ENCODE measurements at places on chromosomes 4 and X.

DNA sequence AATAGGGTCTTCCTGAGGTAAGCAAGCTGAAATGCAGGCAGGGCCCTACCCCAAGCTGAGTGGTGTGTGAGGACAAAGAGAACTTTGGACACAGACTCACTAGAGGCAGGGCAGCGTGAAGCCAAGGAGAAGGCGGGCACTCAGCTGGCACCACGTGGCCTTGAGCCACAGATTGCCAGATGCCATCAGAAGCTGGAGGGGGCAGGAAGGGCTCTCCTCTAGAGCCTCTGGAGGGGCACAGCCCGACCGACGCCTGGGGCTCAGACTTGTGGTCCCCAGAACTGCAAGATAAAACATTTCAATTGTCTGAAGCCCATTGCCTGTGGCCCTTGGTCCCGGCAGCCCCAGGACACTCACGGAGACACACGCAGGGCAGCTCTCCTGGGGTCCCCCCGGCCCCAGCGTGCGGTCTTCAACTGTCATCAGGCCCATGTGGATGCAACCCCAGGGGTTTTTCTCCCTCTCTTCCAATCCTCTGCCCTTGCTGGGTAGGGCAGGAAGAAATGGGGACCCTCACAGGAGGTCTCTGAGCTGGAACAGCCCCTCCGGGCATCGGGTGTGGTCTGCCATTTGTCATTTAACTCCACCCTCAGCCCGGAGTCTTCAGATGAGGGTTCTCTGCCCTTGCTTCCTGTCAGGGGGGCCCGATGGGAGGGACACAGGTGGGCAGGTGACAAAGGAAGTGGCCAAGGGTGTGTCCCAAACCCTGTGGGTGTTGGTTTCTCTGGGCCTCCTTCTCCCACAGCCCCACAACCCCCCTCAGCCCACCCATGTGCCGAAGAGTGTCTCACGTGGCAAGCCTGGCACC is 22.2 kb downstream of the HMX1 start:
- H3K4me3 ChIP-seq: no peak overlapping the region
- H3K27me3 ChIP-seq: peaks cover 3% of the 10 kb centered on the region
- H3K4me1 ChIP-seq: no peaks in the 10 kb centered on the region
- H3K36me3 ChIP-seq: no peaks in the 10 kb centered on the region

DNA sequence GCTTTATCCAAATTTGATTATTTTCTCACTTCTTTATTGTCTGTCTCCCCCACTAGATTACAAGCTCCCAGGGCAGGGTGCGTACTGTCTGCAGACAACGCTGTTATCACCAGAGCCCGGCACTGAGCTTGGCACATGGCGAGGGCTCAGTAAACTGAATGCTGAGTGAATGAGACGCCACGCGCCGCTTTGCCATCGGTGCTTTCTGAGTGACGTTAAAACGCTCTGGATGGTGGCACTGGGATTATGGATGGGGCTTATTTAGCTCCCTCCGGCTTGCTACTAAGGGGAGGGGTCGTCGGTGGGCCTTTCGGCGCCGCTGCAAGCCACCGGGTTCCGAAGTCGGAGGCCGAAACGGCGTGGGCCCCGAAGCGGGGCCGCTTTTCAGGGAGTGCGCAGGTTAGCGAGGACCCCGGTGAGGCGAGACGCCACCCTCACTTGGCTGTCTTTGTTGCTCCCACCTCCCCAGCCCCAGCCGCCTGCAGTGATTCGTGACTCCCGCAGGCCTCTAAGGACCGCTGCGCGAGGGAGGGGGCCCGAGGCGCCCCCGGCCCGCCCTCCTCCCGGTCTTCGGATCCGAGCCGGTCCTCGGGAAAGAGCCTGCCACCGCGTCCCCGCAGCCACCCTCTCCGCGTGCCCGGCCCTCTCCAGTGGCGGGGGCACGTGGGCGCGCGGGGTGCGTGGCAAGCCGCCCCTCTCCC is 569 bp upstream of the FHL1 start:
- H3K4me3 ChIP-seq: peak overlapping the region; percentile 85
- peaks cover 5% of the 10 kb centered on the region for H3K27me3 ChIP-seq
- peaks cover 20% of the 10 kb centered on the region for H3K4me1 ChIP-seq
- peaks cover 4% of the 10 kb centered on the region for H3K36me3 ChIP-seq
- DNase-seq: no peak
- peak overlapping the region; percentile 21 for H3K27ac ChIP-seq

- H3K27ac ChIP-seq: no peak overlapping the region
- no peak for DNase-seq
- no peaks in the 10 kb centered on the region for H3K27me3 ChIP-seq
- no peak overlapping the region for H3K4me3 ChIP-seq
- H3K36me3 ChIP-seq: peaks cover 4% of the 10 kb centered on the region
Measured at GRCh38 chr4:7872264-7872771, 67.3 kb downstream of the AFAP1 start.

- H3K36me3 ChIP-seq: no peaks in the 10 kb centered on the region
- H3K27me3 ChIP-seq: peaks cover 4% of the 10 kb centered on the region
- no peak overlapping the region for H3K27ac ChIP-seq
- no peak for DNase-seq
Measured at GRCh38 chr4:17155486-17155885, 257.0 kb upstream of the LDB2 start.

- peaks cover 57% of the 10 kb centered on the region for H3K36me3 ChIP-seq
- no peak overlapping the region for H3K27ac ChIP-seq
- H3K4me3 ChIP-seq: no peak overlapping the region
- no peak for DNase-seq
- H3K4me1 ChIP-seq: no peaks in the 10 kb centered on the region
- no peaks in the 10 kb centered on the region for H3K27me3 ChIP-seq
Measured at GRCh38 chr4:3512279-3512678, 19.9 kb downstream of the LRPAP1 start.

- no peak for DNase-seq
- no peak overlapping the region for H3K4me3 ChIP-seq
- H3K27me3 ChIP-seq: no peaks in the 10 kb centered on the region
- H3K36me3 ChIP-seq: no peaks in the 10 kb centered on the region
- no peaks in the 10 kb centered on the region for H3K4me1 ChIP-seq
Measured at GRCh38 chr4:125911481-125911880, 596.7 kb downstream of the FAT4 start.

DNA sequence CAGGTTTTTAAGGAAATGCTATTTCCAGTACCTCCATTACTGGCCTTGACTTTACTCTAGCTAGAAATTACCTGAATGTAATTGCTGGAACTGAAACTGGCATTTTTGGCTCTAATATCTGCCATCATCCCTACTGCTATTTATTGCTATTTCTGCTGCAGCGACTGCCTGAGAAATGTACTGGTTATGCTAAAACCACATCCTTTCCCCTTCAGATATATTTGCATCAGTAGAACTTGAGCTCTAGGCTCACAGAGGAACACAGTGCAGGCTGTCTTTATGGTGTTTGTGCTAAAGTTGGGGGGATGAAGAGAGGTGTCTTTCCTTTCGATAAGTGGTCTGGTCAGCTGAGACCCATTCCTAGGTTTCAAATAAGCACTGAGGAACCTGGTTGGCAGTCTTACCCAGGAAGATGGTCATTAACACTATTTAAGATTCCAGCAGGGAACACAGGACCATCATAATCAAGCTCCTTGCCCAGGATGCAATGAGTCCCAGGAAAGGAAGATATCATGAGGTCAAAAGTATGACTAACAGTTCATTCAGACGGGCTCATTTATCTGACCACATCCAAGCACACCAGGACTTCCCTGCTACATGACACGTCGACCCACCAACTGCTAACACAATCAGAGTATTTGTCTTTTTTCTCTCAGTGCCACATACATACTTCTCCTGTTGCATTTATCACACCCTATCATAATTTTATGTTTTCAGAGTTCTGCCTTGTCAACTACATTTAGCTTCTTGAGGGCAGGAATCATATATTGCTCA is 137.4 kb downstream of the GABRA3 start:
- H3K27me3 ChIP-seq: no peaks in the 10 kb centered on the region
- H3K36me3 ChIP-seq: no peaks in the 10 kb centered on the region
- H3K4me1 ChIP-seq: no peaks in the 10 kb centered on the region
- DNase-seq: no peak
- H3K4me3 ChIP-seq: no peak overlapping the region
- H3K27ac ChIP-seq: no peak overlapping the region

GRCh38 chrX:111519215-111519614 is 7.8 kb downstream of the SERTM2 start:
- H3K4me1 ChIP-seq: no peaks in the 10 kb centered on the region
- no peak overlapping the region for H3K4me3 ChIP-seq
- no peaks in the 10 kb centered on the region for H3K27me3 ChIP-seq
- no peak overlapping the region for H3K27ac ChIP-seq
- no peak for DNase-seq
- H3K36me3 ChIP-seq: no peaks in the 10 kb centered on the region

GRCh38 chrX:19772822-19773628 is 114.4 kb downstream of the SH3KBP1 start:
- peak overlapping the region; percentile 68 for H3K4me3 ChIP-seq
- H3K27me3 ChIP-seq: no peaks in the 10 kb centered on the region
- peak overlapping the region; percentile 97 for H3K27ac ChIP-seq
- peaks cover 5% of the 10 kb centered on the region for H3K36me3 ChIP-seq
- DNase-seq: no peak

GRCh38 chr4:99586797-99587196 is 12.2 kb downstream of the MTTP start:
- no peak overlapping the region for H3K27ac ChIP-seq
- no peak for DNase-seq
- H3K36me3 ChIP-seq: no peaks in the 10 kb centered on the region
- H3K27me3 ChIP-seq: peaks cover 18% of the 10 kb centered on the region

- no peak for DNase-seq
- no peaks in the 10 kb centered on the region for H3K36me3 ChIP-seq
- no peaks in the 10 kb centered on the region for H3K27me3 ChIP-seq
- no peak overlapping the region for H3K27ac ChIP-seq
- H3K4me1 ChIP-seq: no peaks in the 10 kb centered on the region
- H3K4me3 ChIP-seq: no peak overlapping the region
Measured at GRCh38 chr4:92421920-92422319, 118.2 kb downstream of the GRID2 start.

DNA sequence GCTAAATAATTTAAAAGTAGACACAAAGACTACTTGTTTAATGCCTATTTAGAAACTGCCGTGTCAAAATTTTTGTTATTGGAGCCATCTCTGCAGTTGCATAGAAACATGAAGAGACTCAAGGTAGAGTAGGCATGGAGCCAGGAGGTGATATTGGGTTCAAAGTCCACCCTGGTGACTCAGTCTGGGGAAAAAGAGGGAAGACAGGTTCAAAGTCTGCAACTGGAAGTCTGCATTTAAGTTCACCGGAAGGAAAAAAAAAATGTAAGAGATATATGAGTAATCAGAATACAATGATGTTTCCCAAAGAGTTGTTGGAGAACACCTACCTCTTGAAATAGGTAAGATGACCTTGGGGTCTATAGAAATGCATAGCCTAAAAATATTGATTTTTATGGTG is 67.4 kb upstream of the QRFPR start:
- no peak overlapping the region for H3K4me3 ChIP-seq
- H3K27me3 ChIP-seq: peaks cover 11% of the 10 kb centered on the region
- no peaks in the 10 kb centered on the region for H3K4me1 ChIP-seq
- no peak overlapping the region for H3K27ac ChIP-seq
- DNase-seq: no peak

- H3K27ac ChIP-seq: no peak overlapping the region
- peaks cover 6% of the 10 kb centered on the region for H3K4me1 ChIP-seq
- H3K36me3 ChIP-seq: peaks cover 52% of the 10 kb centered on the region
- H3K4me3 ChIP-seq: no peak overlapping the region
- DNase-seq: no peak
Measured at GRCh38 chr4:38995660-38996005, 36.6 kb downstream of the TMEM156 start.

- no peaks in the 10 kb centered on the region for H3K27me3 ChIP-seq
- H3K36me3 ChIP-seq: peaks cover 15% of the 10 kb centered on the region
- H3K4me1 ChIP-seq: peaks cover 37% of the 10 kb centered on the region
- H3K27ac ChIP-seq: no peak overlapping the region
Measured at GRCh38 chr4:87089368-87089767, 131.1 kb downstream of the KLHL8 start.

DNA sequence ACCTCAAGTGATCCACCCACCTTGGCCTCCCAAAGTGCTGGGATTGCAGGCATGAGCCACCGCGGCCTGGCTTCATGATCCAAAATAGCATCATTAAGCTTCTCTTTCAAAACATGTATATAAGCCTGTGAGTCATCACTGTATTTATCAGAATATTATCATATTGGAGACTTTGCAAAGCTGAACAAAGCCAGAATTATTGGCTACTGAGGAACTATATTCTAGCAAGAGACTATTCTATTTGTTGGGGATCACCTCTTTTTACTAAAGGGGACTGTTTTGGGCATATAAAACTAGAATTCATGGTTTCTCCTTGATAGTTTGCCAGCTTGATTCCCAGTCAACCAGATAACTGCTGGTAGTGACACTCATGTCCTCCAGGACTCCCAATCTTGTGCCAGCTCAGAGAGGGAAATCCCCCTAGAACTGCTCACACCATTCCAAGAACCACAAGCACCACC is 40.1 kb downstream of the TET2 start:
- no peak overlapping the region for H3K27ac ChIP-seq
- H3K36me3 ChIP-seq: peaks cover 19% of the 10 kb centered on the region
- DNase-seq: no peak
- H3K4me1 ChIP-seq: peaks cover 31% of the 10 kb centered on the region
- no peak overlapping the region for H3K4me3 ChIP-seq
- H3K27me3 ChIP-seq: no peaks in the 10 kb centered on the region

DNA sequence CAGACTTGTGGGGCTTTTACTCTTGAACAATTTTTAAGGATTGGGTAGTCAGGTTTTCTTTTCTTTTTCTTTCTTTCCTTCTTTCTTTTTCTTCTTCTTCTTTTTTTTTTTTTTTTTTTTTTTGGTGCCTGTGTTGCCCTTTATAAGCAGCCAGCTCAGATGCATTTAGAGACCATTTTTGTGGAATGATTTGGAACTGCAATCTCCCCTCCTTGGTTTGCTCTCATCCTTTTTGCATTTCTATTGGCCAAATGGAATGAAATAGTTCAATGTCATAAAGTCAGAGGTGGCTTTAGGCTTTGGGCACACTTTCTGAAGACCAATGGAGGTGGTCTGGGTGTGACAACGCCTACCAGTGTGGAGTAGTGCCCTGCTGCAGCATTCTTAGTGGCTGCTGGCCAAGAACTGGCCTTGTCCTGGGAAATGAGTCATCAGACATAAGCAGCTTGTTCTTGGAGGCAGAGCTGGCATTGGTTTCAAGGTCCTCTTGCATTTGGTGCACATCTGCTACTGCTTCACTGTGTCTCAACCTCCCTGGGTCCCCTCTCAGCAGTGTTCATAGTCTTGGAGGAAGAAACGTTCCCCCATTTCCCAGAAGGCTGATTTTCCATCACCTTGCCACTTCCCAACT is 84.5 kb downstream of the CT47B1 start:
- peak overlapping the region; percentile 48 for H3K27ac ChIP-seq
- peaks cover 21% of the 10 kb centered on the region for H3K4me1 ChIP-seq
- H3K36me3 ChIP-seq: no peaks in the 10 kb centered on the region

GRCh38 chr4:6900181-6900812 is 9.3 kb upstream of the TBC1D14 start:
- peaks cover 59% of the 10 kb centered on the region for H3K4me1 ChIP-seq
- no peaks in the 10 kb centered on the region for H3K27me3 ChIP-seq
- H3K4me3 ChIP-seq: peak overlapping the region; percentile 72
- DNase-seq: no peak
- peak overlapping the region; percentile 97 for H3K27ac ChIP-seq

DNA sequence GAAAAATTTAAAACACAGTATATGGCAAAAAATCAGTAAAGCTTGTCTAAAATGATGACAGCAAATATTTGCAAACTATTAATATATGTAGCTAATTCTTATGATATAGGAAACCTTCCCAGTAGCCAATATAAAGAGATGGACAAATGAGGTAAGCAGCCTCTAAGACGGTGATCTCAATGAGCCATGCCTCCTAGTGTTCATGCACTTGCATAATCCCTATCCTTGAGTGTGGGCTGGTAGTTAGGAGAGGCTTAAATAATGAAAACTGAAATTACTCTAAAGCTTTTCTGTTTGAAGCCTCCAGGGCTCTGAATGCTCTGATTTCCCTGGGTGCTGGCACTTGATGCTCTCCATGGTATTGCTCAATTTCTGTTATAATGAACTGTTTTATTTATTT is 24.6 kb upstream of the ARMCX4 start:
- H3K27ac ChIP-seq: no peak overlapping the region
- no peaks in the 10 kb centered on the region for H3K4me1 ChIP-seq
- no peak overlapping the region for H3K4me3 ChIP-seq
- no peaks in the 10 kb centered on the region for H3K36me3 ChIP-seq
- no peaks in the 10 kb centered on the region for H3K27me3 ChIP-seq
